ENCODE measurements at places on chromosomes 16 and 17.

DNA sequence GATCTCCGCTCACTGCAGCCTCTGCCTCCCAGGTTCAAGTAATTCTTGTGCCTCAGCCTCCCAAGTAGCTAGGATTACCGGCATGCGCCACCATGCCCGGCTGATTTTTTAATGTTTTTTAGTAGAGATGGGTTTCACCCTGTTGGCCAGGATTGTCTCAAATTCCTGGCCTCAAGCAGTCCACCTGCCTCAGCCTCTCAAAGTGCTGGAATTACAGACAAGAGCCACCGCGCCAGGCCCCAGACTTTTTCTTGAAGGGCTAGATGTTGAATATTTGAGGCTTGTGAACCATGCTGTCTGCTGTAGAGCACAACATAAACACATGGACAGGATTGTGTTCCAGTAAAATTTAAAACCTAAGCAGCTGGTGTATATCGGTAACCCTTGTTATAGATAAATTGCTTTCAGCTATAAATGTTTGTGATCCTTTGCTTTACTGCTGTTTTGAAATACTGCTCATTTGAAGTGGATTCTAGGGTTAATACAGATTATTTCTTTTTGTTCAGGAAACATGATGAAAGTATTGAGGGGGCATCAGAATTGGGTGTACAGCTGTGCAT lies 12.4 kb downstream of the WSB1 start:
- no peak for DNase-seq

- DNase-seq: no peak
Measured at GRCh38 chr16:17691106-17691898, 220.5 kb upstream of the XYLT1 start.

DNA sequence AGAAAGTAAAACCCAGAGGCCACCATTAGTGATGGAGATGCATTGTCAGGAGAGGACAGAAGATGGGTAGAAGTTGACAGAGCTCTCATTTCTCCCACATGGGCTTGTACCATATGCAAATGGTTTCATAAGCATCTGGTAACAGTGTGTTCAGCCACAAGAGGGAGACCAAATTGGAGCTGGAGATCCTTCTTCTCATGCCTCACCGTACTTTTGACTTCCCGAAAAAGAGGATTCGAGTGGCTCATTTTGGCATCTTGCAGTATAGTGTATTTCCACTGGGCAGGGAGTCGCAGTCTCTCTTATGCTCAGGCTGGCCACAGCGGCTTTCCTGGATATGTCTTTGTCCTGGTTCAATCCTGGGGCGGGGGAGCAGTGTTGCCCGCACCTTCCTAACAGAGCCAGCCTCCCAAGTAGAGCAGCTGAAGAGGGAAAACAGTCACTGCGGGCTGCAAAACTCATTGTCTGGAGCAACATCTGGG lies 23.8 kb downstream of the TBC1D3B start:
- no peak for DNase-seq

GRCh38 chr16:89987169-89987568 lies 32.1 kb downstream of the DBNDD1 start:
- DNase-seq: no peak

- DNase-seq: peak; percentile 20
Measured at GRCh38 chr16:49556606-49557446, 183.2 kb downstream of the C16orf78 start.

DNA sequence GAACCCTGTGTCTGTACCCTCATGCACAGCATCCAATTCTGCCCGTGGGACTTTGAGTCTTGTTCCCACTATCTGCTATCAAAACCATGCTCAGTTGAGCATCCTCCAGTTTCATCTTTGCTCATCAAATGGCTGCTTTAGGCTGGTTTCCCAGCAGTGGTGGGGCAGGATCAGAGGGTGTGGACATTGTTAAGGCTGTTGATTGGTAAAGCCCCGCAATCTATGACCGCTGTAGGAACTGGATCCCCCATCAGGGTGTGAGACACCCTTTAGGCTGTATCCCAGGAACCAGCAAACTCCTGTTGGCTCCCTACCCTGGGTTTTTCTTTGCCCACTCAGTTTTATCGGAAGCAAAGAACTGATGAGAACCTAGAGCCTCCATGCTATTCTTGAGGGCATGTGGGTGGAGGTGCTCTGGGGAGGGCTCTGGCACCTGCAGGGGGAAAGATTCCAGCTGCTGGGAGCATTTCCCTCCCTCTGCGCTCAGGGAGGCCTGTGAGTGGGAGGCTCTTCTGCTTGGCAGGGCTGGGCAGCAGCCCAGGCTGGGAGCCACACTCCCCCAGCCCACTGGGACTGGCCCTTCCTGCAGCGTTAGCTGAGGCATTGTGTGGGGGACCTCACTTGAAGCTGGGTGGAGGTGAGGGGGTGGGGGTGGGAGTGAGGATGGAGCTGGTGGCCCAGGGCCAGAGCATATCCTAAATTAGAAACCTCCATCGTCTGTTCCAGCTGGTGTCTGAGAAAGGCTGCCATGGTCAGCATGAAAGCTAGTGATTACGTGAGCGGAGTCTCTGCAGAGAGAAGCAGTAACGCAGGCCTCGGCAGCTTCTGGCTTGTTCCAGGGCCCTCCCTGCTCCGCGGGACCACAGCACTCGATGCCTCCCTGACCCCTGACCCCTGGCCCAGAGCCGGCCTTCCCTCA lies 160.6 kb downstream of the IRF8 start:
- no peak for DNase-seq

- DNase-seq: no peak
Measured at GRCh38 chr16:65294165-65294564, 172.3 kb upstream of the CDH11 start.

DNA sequence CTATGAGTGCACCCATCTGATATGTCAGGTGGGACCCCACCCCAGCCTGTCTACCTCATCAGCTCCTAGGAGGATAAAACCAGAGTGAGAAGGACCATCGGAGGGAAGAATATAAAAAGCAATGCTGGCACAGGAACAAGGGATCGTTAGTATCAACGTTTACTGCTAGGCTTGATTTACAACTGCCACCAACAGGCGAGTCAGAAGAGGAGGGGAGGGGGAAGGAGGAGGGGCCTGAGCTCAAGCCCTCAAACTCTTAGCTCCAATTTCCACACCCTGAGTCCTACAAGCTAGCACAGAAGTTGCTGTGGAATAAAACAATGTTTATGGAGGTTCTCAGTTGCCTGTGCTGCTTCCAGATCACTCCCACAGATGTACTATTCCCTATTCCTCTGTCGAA lies 234.5 kb downstream of the C16orf78 start:
- no peak for DNase-seq

- DNase-seq: peak; percentile 83
Measured at GRCh38 chr16:80274576-80275191, 266.1 kb upstream of the DYNLRB2 start.

DNA sequence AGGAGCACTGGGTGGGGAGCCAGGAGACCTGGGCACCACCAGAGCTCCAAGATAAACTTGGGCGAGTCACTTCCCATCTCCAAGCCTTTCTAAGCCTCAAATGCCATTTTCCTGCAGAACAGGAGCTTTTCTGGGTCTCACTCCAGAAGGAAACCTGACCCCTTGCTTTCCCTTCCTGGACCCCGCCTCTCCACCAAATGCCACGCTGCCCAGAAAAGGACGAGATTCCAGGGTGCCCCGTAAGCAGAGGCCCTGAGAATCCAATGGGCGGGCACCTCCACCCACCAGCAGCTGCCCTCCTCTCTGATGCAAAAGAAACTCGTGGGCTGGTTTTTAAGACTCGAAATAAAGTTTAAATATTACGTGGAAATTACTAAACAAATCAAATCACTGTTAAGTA lies 31.3 kb downstream of the ZNF423 start:
- DNase-seq: no peak

- no peak for DNase-seq
Measured at GRCh38 chr17:78428025-78428575, 49.7 kb downstream of the PGS1 start.

DNA sequence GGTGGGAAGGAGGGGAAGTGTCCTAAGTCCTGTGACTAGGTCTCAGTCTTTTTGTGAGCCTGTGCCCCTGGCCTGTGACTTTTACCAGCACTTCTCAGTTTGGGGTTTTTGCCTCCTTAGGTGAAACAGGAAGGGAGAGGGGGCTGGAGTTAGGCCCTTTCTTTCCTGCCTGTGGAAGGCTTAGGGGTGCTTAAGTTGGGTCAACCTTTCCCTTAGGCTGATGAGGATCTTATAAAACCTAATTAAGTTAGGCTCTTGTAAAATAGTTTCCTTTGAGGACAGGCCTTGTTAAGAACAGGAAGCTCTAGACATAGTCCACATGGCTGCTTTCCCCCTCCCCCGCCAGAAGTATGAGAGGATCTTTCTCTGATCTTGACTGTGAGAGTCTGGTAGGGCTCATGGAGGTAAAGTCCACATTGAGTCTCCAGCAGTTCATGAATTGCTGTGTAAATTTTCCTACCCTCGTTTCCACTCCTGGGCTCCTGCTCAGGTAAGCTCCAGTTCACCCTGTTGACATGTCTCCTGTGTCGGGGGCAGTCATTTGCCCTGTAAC lies 17.0 kb upstream of the DNASE1 start:
- DNase-seq: no peak
